ENCODE measurements at places on chromosomes 7 and 10. TPM values are rescaled to one million over a fixed set of nuclear protein-coding genes. Genes with fewer than 3 reads are reported as not detected.

The MYO3A gene
- polyA plus RNA-seq = 1.8 TPM

The SH2D4B gene
- 0.01 TPM for polyA plus RNA-seq

The ZNF503 gene
- polyA plus RNA-seq = 17.8 TPM

The IFIT1B gene
- polyA plus RNA-seq = 0.34 TPM

The CUEDC2 gene
- 38.7 TPM for polyA plus RNA-seq

GRCh38 chr10:95178797-95179196 lies 15.2 kb upstream of the ACSM6 start:
- H3K27me3 ChIP-seq = no peaks in the 10 kb centered on the region
- no peak for DNase-seq
- H3K4me3 ChIP-seq = no peak overlapping the region
- H3K27ac ChIP-seq = no peak overlapping the region
- H3K4me1 ChIP-seq = peaks cover 3% of the 10 kb centered on the region

DNA sequence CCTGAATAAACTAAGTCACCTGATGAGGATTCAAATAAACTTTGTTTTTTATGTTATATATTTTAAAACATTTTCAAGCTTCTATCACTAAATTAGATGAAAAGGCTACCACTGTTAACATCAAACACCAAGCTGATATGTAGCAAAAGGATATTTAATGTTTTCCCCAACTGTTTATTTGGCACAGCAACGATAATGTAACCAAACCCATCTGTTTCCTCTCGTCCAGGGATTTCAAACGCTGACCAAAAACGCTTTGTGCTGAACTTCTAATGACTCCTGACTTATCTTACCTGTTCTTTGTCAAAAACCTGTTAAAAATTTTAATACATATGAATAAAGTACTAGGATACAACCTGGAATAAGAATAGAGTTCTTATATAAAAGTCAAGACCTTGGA lies 30.5 kb downstream of the DCLRE1A start:
- no peaks in the 10 kb centered on the region for H3K4me1 ChIP-seq
- no peak overlapping the region for H3K4me3 ChIP-seq
- no peak overlapping the region for H3K27ac ChIP-seq
- no peaks in the 10 kb centered on the region for H3K27me3 ChIP-seq
- no peak for DNase-seq

DNA sequence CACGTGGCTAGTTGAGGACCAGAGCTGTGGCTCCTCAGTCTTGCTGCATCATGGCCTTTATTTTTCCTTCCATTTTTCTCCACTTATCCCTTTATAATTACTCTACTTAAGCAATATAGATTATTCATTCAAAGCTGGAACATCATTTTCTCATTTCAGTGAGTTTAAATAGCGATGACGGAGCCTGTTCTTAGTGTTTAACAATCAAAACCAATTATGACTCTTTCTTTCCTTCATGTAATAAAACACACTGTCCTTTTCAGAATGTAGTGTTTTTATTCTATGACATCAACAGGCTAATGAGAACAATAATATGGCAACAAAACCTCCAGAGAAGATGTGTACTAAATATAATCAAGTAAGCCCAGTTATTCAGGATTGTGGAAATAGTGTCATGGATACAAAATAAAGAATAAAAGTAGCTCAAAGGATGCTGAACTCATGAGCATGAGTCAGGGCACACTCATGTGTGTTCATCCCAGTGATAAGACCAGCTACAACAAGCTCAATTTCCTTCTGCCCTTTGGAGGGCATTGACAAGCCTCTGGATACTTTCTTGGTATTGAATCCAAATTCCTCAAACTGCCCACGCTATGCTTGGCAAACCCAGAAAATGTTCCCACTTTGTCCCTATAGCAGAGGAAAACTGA lies 188.4 kb downstream of the CYP26A1 start:
- DNase-seq = no peak
- no peak overlapping the region for H3K27ac ChIP-seq
- no peak overlapping the region for H3K4me3 ChIP-seq
- no peaks in the 10 kb centered on the region for H3K27me3 ChIP-seq

DNA sequence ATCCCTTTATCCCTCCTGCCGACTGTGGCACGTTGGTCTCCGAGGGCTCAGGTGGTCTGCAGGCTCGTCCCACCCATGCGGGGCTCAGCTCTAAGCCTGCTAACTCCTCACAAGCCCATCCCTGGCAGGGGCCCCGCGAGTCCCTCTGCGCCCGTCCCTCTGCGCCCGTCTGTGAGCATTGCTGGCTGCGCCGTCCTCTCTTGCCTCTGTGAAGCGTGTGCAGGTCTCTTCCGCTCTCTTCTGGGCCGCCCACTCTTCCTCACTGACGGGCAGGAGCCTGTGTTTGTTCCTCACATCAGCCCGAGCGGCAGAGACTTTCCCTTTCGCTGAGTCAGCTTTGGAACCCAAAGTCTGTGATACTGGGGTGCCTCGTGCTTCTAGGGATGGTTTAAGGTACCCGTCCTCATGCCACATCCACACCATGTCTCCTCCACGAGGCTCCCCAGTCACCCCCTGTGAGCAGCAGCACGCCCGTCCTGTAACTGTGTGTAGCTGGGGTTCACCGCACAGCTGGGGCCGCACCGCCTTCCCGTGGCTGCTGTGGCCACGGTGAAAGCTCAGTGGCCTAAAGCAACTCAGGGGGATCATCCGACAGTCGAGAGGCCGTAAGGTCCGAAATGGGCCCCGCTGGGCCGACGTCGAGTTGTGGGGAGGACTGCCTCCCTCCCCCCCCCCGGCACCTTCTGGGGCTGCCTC lies 35.5 kb downstream of the ADGRA1 start:
- H3K4me3 ChIP-seq = no peak overlapping the region
- H3K4me1 ChIP-seq = no peaks in the 10 kb centered on the region
- no peak for DNase-seq
- no peak overlapping the region for H3K27ac ChIP-seq
- H3K36me3 ChIP-seq = no peaks in the 10 kb centered on the region
- peaks cover 15% of the 10 kb centered on the region for H3K27me3 ChIP-seq
